ENCODE measurements at places on chromosomes 13 and 19.

DNA sequence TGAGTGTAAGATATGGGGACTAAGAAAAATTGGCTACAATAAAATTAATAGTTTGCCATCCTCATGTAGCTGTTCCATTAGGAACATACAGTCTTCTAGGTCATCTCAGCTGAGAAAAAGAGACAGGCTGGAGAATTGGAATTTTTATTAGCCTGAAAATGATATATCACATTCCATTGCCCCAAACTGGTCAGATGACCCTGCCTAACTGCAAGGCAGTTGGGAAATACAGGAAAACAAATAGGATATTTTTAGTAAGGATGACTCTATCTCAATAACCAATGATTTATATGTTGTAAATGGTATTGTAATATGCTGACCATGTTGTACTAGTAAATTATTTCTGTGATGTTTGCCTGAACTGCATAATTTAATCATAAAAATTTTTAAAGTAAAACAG lies 673.8 kb downstream of the PCDH9 start:
- no peak for DNase-seq

DNA sequence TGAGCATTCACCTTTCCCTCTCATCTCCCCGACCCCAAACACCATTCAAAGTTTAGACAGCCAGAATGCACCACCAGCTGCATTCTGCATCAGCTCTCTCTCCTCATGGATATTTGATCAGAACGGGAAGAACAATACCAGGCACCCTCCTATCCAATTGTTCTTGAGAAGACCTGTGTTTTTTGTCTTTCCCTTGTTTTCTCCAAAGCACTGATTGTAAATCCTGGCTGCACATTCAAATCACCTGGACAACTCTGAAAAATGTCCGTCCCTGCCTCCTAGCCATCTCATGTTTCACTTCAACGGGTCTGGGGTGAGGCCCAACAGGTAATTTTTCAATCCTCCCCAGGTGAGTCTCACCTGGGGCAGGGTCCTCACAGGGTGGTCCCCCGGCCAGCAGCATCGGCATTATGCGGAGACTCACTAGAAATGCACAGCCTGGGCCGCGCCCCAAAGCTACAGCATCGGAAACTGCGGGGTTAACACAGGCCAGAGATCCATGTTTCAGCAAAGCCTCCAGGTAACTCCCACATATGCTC lies 5.5 kb downstream of the IRS2 start:
- no peak for DNase-seq

GRCh38 chr19:39174558-39175544 lies 21.9 kb upstream of the NCCRP1 start:
- no peak for DNase-seq

- no peak for DNase-seq
Observed at GRCh38 chr19:39133431-39134270, 8.1 kb downstream of the PAK4 start.

Measured in fibroblast of skin of left biceps (primary cell).